OCI-LY7 (cell line): ENCODE measurements at places on chromosomes 11 and 22.

GRCh38 chr22:40247976-40248375 is 70.3 kb downstream of the TNRC6B start:
- no peak for DNase-seq

GRCh38 chr11:11579012-11579988 is 42.5 kb downstream of the GALNT18 start:
- no peak for DNase-seq

DNA sequence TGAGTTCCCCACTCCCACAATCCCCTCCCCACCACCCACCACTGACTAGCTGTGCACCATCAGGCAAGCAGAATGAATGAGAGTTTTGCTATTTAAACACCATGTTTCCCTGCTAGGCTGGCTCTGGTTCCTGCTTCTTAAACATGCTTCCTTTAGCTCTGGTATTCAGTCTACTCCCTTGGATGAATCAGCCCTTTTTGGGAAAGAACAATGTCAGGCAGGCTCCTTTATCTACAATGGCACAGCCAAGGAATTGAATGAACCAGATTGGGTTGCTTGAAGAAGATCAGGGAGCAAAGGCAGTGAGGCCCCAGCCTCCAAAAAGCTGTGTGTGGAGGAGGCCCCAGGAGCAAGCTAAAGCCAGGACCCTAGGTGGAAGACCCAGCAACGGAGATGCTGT is 92.9 kb upstream of the ISX start:
- DNase-seq = no peak

DNA sequence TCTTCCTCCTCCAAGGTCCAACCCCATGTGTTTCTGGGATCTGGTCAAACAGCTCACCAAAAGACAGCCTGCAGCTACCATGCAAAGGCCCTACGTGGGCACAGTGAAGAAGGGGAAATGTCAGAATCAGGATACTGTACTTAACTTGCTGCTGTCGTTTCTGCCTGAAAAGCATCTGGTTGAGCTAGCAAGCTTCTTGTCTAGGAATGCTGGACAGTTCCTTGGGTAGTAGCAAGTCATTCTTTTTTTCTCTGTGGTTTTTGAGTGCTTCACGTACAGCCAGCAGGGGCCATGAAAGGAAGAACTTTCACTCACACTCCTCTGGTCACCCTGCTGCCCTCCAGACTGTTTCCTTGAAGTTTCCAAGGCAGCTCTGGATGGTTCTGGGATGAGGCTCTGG is 24.7 kb downstream of the RCOR2 start:
- no peak for DNase-seq

DNA sequence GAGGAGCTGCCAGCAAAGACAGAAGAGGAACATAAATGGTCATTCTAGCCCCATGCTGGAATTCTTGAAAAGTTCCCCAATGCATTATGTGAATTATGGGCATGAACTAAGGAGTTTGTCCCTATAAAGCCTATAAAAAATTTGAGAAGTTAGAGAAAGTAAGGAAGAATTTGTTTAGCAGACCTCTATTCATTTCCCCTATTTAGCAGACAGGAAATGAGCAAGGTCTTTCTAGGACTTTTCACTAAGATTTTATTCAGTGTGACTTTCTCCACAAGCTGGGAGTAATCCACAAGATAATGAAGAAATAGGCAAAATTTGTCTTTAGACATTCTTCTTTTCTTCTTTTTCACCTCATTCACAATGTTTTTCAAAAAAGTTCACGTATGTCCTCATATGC is 20.0 kb downstream of the PRRG4 start:
- no peak for DNase-seq

DNA sequence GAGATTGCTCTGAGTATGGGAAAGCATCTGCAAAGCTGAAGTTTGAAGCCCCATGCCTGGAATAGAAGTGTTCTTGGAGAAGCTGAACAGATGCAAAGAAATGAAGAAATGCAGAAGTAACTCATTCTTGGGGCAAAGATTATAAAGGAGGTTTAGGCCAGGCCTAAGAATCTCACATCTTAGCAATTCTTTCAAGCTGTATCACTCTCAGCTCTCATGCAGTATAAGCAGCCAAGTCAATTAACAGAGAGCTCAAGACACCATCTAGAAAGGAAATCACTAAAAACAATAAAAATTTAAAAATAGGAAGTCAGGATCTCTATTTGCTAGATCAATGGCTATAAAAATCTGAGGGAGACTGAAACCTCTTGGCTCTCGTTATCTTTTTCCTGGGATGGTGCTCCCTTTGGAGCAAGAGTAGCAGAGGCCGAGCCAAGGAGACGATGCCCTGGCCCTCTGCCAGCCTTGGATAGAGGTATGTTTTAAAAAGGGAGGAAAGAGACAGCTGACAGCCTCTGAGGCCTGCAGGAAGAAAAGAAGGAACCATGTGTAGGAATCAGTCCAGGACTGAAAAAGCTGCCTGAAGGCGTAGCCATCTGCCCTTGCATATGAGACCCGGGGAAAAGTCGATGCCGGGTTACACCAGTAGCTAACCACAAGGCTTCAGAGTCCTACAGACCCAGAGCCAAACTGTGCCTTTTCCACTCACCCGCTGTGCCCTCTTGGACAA is 229.8 kb downstream of the BLID start:
- DNase-seq = no peak

DNA sequence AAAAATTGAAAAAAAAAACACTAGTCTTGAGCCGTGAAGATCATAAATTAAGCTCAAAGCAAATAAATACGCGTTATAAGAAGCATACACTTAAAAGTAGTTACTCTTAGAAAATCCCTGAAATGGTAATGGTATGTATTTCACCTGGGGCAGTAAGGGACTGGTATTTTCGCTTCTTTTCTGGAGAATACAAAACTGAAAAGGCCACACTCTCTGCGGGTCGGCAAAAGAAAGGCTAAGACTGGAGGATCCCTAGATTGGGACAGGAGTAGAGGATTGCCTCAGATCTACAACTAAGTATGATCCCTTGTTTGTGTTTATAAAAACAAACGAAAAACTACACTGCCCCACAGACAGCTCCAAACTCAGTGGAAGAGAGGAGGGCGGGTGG is 617 bp downstream of the TSG101 start:
- no peak for DNase-seq

GRCh38 chr11:2752204-2752770 is 52.5 kb upstream of the KCNQ1OT1 start:
- DNase-seq = no peak

DNA sequence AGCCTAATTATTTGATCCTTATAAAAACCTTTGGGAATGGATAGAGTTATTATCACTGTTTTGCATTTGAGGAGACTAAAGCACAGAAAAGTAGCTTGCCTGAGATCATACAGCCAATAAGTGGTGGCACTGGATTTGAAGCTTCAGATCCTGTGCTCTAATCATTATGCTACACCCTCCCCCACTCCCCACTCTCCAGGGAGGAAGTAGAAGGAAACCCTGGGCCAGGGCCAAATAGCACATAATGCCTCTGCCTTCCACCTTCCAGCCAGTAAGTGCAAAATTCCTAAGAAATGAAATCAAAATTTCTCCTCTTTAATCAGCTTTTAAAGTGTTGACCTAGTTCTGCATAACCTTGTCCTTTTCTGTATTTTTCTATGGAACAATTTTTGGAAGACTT is 61.6 kb downstream of the SIK2 start:
- no peak for DNase-seq

GRCh38 chr11:41286751-41287150 is 172.7 kb downstream of the LRRC4C start:
- DNase-seq = no peak

GRCh38 chr11:1740786-1741530 is 9.4 kb downstream of the IFITM10 start:
- no peak for DNase-seq

DNA sequence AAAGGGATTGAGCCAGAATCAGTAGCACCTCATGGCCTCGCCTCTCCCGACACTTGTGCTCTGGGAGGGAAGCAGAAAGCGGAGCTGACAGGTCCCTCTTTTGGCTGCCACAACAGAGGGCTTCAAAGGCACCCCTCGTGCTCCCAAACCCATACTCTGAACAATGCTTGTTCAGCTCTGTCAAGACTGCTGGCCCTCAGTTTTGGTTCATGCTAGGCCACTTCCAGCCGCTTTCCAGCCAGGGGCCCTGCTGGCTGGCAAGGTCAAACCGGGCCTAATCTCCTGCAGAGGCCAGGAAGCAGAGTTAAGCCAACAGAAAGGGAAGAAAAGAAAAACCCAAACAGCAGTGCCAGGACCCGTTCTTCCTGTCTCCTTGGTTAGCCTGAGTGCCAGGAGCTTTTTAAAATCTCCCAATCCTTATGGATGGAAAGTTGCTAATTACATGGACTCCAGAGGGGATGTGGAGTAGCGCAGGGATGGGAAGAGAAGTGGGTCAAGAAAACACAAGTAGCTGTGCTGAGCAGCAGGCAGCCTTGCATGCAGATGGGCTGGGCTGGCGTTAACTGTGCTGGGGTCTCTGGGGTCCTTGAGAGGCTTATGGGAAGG is 150.6 kb downstream of the GRIK4 start:
- no peak for DNase-seq

- DNase-seq = no peak
These were observed 411 bp downstream of the ACTN3 start for GRCh38 chr11:66546966-66547661.

- no peak for DNase-seq
These were observed 50.5 kb upstream of the ZBED5 start for GRCh38 chr11:10908215-10908951.

DNA sequence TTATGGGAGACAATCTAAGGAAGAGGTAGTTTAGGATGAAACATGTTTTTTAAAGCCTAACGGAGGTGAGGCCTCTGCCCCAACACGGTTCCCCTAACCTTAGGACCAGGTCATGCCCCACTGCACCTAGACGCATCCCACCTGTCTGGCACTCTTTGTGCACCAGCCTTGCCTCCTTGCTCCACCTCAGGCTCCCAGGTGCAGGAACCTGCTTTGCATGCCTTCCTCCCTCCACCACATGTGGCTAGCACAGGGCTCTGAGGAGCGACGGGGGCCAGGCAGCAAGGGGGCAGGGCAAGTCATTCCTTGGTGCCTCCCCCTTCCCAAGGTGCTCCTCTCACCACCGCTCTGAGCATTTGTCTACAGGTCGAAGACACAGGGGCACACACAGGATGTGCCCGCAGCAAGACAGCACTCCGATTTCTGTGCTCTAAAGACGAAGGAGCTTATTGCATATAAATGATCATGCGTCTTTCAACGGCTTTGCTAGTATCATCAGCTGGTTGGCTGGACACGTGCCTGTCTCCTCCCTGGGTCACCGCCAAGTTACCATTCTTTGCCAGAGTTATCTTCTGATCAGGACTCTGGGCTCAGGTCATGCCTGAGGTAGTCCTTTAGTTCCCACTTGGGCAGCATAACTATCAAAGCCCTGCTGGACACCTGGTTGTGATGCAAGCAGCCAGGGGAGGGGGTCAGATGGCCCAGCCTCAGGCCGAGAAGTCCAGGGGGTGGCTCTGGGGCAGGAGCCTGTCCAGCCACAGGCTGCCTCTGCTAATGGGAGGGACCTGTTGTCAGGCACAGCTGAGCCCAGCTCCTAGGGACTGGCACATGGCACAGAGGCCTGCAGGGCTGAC is 172.0 kb upstream of the NTM start:
- DNase-seq = peak; percentile 21

GRCh38 chr22:35839841-35840301 is 122.2 kb downstream of the APOL5 start:
- DNase-seq = no peak

GRCh38 chr11:67344264-67344663 is 9.1 kb downstream of the POLD4 start:
- peak; percentile 48 for DNase-seq

DNA sequence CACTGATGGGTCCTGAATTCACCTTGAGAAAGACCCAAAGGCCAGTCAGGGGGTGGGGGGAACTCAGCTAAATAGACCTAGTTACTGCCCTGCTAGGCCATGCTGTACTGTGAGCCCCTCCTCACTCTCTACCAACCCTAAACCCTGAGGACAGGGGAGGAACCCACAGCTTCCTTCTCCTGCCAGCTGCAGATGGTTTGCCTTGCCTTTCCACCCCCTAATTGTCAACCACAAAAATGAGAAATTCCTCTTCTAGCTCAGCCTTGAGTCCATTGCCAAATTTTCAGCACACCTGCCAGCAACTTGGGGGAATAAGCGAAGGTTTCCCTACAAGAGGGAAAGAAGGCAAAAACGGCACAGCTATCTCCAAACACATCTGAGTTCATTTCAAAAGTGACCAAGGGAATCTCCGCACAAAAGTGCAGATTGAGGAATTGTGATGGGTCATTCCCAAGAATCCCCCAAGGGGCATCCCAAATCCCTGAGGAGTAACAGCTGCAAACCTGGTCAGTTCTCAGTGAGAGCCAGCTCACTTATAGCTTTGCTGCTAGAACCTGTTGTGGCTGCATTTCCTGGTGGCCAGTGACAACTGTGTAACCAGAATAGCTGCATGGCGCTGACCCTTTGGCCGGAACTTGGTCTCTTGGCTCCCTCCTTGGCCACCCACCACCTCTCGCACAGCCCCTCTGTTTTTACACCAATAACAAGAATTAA is 2.4 kb upstream of the TTC36 start:
- DNase-seq = no peak

- DNase-seq = peak; percentile 74
These were observed 15.6 kb upstream of the INCENP start for GRCh38 chr11:62108017-62108750.

DNA sequence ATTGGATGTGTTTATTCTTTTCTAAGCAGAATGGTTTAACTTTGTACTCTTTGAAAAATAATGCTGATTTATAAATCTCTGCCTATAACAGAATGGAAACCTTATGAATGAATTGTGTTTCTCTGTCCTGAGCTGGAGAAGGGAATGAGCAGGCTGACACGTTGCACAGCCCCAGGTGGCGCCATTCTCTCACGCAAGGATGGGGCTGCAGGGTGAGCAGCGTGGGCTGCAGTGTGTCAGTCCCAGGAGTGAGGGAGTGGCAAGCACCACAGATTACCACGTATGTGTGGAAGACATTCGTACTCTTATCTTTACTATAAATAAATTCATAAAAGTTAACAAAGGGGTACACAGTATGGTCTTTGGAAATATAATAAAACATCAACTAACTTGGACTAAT is 33.4 kb downstream of the FDX1 start:
- peak; percentile 20 for DNase-seq

GRCh38 chr11:35261197-35261596 is 122.2 kb downstream of the CD44 start:
- no peak for DNase-seq

- DNase-seq = no peak
These were observed 196.5 kb downstream of the FAM76B start for GRCh38 chr11:95593111-95593510.

- no peak for DNase-seq
These were observed 223.1 kb downstream of the TMEM135 start for GRCh38 chr11:87260811-87261210.

DNA sequence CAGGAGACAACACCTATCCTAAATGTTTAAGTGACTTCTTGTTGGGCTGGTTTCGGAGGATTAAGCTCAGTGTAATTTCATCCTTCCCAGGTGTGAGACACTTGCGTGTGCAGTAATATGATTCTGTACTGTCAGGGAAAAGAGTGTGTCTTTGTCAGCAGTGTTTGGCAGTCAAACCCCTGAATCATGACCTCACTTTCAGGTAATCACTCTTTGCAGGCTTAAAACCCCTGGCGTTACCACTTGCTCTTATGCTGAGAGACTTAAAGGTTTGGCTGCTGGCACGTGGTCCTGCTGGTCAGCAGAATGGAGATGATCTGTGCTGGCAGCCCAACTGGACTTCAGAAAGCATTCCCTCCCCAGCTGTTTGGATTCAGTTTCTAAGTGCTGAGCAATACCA is 56.1 kb downstream of the APIP start:
- no peak for DNase-seq
